ENCODE measurements at places on chromosomes 1 and 21.

- no peak for DNase-seq
These were observed 14.9 kb downstream of the ABCA4 start for GRCh38 chr1:94105957-94106529.

- DNase-seq = no peak
These were observed 18.7 kb downstream of the SMAP2 start for GRCh38 chr1:40392221-40392620.

GRCh38 chr1:34532113-34532512, 222.7 kb upstream of the GJB5 start:
- no peak for DNase-seq

- no peak for DNase-seq
These were observed 17.3 kb upstream of the ACADM start for GRCh38 chr1:75707191-75707590.

DNA sequence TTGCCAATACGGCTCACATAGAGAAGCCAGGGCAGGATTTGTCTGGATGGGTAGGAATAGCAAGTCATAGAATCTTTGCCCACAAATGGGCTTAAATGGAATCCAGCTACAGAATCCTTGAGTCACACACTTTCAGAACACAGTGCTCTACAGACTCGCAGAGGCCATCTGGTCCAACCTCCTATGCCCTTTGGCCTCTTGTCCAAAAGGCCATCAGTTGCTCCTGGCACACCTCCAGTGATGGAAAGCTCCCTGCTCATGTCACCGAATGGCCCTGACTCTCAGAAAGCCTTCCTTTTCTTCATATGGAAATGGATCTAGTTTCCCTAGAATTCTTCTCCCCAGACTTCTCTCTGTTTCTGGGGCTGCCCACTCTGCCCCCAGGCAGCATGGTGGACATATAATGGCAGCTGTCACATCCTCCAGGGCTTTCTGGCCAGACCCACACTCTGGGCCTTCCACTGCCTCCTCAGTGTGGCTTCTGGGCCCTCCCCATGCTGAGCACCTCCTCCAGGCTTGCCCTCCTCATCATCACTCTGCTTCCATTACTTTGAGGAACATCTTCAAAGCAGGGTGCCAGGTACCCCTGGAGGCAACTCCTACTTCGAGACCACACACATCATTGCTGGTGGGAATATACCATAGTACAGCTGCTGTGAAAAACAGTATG, 33.6 kb upstream of the TRABD2B start:
- DNase-seq = no peak

GRCh38 chr1:3630161-3630611, 5.4 kb downstream of the TPRG1L start:
- DNase-seq = no peak

GRCh38 chr1:90339811-90340210, 344.9 kb downstream of the ZNF326 start:
- no peak for DNase-seq

DNA sequence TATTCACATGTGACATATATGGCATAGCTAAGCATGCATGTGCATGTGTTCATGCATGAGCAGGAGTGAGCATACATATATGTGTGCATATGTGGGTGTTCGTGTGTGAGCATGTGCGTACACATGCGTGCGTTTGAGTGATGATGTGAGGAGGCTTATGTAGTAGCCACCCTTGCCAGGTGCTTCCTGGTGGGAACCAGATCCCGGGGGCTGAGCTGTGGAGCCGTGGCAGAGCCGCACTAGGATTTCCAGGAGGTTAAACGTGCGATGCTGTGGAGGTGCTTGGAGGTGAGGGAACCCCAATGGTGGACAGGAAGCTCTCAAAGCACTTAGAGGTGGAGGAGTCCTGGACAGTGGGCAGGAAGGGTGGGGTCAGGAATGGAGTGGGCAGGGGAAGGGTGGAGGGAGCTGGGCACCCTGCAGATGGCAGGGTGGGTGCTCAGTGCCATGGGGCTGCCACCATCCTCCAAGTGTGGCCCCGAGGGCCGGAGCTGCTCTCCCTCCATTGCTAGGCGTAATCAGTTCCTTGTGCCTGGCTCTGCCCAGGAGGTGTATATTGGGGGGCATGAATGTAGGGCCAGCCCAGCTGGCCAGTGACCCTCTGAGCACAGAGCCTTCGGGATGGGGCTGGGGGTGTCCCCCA, 48.5 kb downstream of the COL18A1 start:
- no peak for DNase-seq

GRCh38 chr1:117359561-117360289, 7.5 kb upstream of the MAN1A2 start:
- DNase-seq = no peak

DNA sequence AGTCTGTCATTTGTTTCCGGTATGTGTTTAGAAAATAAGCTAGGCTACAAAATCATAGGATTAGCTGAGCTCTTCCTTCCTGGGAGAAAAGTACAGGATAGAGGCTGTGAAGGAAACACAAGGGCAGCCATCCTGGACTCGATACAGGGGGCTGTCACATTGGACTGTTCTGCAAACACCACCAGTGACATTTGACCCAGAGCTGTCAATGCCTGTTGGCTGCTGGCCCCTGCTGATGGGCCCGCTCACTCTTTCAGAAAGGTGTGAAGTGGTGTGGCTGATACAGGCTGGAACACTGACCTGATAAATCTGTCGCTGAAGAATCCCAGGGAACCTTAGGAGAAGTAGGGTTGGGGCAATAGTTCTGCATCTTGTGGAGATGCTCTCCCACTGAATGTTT, 183.1 kb downstream of the RHOU start:
- no peak for DNase-seq

DNA sequence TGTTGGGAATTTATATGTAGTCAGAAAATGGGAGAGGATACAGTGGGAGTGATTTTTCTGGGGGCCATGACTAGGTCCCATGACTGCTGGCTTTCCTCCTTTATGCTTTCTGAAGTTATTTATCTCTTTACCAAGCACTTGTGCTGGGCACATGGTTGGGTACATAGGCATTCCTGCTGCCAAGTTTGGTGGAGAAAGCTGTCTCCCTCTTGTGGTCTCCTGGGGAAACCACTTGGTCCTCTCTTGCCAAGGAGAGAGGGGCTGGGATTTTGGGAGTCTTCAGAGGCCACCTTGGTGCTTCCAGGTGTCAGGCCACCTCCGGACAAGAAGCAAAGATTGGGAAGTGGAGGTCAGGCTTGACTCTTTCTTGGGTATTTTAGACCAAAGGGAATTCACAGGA, 120.2 kb upstream of the KCNE2 start:
- DNase-seq = no peak

- no peak for DNase-seq
These were observed 119.2 kb downstream of the PTPN14 start for GRCh38 chr1:214432245-214432644.

GRCh38 chr1:61434276-61434675, 290.7 kb downstream of the TM2D1 start:
- DNase-seq = peak; percentile 24

DNA sequence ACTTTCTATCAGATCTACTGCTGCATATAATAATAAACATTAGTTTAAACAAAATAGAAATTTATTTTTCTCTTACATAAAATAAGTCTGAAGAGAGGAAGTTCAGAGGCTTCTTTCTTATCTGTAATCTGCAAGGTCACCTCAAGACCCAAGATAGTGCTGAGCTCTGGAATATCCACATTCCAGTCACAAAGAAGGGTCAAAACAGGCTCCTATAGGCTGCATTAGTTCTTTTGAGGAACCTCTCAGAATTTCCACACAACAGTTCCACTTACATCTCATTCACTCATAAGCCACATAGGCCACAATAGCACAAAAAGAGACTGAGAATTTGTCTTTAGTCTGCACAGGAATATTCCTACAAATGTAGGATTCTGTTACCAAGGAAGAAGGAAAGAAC, 15.4 kb downstream of the DYNLT5 start:
- DNase-seq = no peak

DNA sequence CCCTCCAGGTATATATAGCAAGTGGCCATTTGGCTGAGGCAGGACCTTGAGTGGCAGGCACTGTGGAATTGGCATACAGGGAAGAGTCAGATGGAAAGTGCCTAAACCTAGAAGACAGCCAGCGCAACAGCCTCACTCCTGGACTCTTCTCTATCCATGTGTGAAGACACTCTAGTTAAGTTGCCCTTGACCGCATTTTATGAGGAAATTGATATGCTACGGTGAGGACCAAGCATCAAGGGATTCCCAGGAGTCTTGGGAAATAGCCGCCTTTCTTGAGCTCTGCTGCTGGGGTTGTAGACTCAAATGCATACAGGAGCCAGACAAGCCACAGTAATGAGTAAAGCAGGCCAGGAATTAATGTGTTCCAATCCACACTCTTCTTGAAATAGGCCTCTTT, 145.9 kb upstream of the KAZN start:
- no peak for DNase-seq

GRCh38 chr1:156797212-156797871, 19.3 kb downstream of the SH2D2A start:
- DNase-seq = no peak

- no peak for DNase-seq
These were observed 161.8 kb downstream of the DSCAM start for GRCh38 chr21:40685141-40685540.

Data from occipital lobe (tissue), 3 donors.